ENCODE measurements at places on chromosomes 5 and 9. TPM values are rescaled to one million over a fixed set of nuclear protein-coding genes. Genes with fewer than 3 reads are reported as not detected.

KCNIP1 gene
- polyA plus RNA-seq = 2.2 TPM

TYRP1 gene
- polyA plus RNA-seq = 0.22 TPM

PLAC8L1 gene
- polyA plus RNA-seq = not detected

DNA sequence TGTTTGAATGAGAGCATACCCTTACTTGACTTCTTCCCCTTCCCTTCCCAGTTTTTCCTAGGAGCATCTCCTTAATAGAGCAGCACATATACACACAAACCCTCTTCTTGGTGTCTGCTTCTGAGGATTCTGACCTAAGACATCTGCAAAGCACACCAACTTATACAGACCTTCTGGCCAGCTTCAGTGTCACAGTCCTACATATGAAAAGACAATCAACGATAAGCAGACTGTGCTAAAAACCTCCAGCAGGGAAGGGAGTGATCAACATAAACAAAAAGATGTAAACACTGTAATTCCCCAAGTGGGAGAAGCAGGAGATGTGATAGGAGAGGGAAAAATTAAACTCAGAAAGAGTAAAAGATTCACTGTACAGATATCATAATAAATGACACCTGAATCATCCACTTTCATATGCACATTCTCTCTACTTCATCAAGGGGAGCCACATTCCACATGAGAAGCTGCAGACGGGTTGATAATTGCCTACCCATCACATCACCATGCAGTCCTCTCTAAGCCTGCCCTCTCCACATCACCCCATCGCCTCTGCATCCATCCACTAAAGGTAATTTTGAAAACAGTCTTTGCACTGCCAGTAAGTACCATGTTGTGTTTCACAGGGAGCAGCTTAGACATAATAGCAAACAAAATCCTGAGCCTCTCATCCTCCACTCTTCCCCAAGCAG lies 13.0 kb downstream of the APBA1 start:
- no peak for DNase-seq

DNA sequence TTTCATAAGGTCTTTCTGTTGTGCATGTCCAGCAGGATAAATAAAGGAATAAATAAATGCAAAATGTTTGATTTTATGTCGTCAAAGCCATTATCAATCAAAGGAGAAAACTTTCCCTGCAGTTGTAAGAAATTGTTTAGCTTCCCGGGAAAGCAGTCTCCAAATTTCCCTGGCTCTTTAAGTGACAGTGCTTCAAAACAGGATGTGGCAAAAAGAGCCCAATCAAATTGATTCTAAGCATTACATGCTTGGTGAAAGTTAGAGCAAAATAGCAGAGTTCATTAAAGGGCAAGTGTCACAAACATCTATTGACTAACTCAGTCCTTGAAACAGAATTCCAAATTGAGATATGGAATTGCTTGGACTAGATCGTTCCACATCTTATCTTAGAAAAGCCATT lies 704.1 kb downstream of the PRELID2 start:
- DNase-seq = no peak

- no peak for DNase-seq
Measured at GRCh38 chr5:133894143-133894542, 74.3 kb downstream of the C5orf15 start.

- DNase-seq = no peak
Measured at GRCh38 chr5:150377964-150378694, 20.6 kb downstream of the TCOF1 start.

DNA sequence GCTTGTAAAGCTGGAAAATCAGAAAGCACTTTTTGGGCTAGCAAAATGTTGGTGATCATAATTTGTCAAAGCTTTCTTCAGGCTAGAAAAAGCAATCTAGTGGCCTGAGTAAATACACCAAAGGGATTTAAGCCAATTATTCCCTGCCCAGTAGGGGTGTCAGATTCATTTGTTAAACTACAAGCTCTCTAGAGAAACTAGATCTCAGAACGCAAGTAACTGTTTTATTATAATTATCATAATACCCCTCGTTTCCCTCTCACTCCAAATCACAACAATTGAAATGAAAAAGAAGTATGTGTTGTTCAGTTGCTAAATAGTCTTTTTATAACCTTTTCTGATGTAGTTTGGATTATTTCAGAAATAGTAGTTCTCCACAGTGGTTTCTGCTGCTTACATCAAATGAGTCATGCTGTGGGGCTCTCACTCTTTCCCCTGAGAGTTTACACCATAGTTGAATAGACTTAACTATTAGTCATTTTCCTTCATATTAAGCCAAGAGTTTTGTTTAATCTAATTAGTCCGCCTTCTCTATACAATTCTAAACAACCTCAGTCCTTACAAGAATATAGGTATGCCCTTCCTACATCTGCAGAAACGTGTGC lies 918.6 kb upstream of the DMAC1 start:
- no peak for DNase-seq

DNA sequence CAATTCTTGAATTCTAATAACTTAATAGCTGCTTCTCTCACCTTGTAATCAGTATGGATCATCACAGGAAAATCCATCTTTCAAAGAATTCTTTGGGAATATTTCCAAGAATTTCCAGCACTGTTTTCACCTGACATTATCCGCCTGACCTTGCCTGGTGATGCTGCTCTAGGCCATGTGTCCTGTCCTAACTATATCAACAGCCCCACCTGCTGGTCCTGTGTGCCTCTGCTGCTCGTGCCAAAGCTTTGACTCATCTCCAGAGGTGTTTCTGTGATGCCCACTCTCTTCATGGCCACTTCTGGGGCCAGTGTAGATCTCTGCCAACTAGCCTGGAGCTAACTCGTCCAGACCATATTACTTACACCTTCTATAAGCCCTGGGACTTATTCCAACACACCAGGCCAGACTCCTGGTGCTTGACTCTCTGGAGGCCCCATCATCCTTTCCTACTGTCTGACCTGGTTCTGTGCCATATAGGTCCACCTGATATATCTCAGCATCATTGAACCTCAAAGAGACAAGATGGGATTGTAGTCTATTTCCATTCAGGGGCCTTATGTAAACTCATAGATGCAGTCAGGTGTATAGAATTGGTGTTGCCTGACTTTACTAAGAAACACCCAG lies 67.5 kb upstream of the CKMT2 start:
- DNase-seq = peak; percentile 64

- DNase-seq = no peak
Measured at GRCh38 chr9:112020680-112021596, 124.3 kb downstream of the UGCG start.

GRCh38 chr5:82290908-82291307 lies 12.8 kb upstream of the RPS23 start:
- no peak for DNase-seq

- no peak for DNase-seq
Measured at GRCh38 chr9:16651446-16651964, 219.0 kb downstream of the BNC2 start.

DNA sequence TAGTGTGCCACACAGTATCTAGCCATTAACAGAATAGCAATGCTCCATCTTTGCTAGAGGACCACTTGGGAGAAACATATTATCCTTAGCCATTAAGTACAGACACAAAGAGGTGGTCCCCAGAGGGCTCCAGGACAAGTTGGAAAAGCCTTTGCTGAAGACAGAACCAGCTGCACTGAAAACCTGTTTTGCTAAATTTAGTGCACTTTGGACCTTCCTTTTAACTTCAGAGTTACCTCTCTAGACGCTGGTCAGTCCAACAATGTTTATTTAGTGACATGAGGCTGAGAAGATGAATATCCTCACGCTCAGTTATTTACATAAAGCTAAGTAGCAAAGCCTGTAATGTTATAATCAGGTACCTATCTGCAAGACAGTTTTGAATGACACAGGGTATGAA lies 265.0 kb upstream of the ZNF608 start:
- no peak for DNase-seq

DNA sequence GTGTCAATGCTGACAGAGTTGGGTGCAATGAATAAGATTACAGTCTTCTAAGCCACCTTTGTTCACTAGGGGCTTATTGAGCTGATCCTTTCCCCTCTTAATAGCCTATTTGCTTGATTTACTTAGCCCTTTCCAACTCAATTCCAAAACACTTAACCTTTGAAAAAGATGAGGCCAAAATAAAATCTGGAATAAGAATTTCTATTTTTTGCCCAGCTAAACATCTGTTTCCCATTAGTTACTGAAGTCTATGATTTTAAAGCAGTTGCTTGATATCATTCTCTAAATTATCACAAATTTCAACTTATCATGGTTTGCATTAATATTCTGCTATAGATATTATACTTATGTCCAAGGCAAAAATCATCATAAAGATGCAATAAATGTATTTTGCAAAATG lies 1272.0 kb upstream of the ACO1 start:
- DNase-seq = no peak

DNA sequence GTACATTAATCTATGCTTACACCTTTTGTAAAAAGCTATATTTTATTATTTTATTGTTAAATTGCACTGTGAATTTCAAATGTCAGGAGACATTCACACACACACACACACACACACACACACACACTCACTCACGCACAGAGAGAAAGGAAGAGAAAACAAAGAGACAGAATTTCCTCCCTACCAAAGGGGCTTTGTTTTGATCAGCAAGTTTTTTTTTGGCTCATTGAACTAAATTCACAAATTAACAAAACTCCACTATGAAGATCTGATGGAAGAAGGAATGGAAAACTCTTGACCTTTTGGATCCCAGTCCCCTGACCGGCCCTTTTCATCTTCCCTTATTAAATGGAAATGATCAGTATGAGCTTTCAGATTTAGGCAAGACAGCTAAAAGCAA lies 161.2 kb downstream of the PDE4D start:
- no peak for DNase-seq
